COLO829 (cell line): ENCODE measurements at places on chromosomes 11 and 22.

DNA sequence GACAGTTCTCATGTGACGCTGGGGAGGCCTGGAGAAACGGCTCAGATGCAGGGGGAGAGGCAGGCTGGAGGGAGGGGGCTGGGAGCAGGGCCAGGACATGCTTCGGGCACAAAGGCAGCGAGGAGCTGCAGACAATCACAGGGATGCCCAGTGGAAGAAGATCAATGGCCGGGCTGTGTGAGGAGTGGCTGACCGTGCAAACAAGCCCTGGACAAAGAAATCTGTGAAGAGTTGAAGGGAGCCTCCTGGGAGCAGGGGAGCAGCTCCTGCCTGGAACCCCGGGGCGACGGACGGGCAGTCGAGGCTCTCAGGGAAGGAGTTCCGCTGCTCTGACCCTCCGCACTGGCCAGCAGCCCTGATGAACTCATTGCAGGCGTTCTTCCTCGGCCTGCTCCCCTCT is 126.7 kb upstream of the B3GAT1 start:
- no peak for DNase-seq

DNA sequence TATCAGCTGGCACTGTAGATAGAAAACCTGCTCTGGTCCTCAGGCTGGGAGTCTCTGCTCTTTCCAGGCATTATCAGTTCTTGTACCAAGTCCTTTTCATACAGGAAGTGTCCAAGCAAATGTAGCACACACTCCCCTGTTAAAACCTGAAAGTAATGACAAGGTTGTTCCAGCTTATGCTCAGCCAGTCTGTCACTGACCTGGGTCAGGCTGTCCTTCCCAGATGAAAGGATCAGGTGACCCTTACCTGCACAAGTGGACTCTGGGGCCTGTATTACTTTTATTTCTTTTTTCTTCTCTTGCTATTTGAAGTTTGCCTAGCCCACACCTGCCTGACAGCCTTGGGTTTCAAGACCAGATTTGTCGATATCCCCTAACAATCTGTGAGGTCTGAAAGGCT is 156.3 kb upstream of the SESN3 start:
- no peak for DNase-seq

DNA sequence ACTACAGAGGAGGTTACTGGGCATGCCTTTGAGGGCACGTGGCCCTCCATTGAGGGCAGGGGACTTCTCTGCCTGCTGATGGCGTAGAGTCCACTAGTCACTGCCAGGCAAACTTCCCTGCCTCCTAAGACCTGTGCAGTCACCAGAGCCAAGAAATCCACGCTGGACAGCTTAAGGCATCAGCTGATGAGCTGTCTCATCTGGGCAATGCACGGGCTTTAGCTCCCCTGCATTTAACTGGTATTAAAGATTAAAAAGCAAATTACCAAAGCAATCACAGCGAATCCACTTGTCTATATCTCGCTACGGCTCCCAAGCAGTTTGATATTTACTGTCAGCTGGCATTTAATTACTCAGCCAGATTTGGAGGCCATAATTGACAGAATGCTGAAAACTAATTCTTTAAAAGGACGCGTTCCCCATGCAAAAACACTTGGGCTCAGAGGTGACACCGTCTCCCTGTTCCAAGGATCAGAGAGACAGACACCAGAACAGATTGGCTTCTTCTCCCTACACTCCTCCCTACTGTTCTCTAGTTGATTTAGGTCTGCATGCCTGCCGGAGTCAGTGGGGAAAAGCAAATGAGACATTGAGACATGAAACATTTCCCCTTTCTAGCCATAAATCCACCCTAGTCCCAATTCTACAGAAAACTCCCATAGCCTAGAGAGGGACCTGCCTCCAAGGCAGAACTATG is 68.5 kb downstream of the SPATA19 start:
- no peak for DNase-seq

DNA sequence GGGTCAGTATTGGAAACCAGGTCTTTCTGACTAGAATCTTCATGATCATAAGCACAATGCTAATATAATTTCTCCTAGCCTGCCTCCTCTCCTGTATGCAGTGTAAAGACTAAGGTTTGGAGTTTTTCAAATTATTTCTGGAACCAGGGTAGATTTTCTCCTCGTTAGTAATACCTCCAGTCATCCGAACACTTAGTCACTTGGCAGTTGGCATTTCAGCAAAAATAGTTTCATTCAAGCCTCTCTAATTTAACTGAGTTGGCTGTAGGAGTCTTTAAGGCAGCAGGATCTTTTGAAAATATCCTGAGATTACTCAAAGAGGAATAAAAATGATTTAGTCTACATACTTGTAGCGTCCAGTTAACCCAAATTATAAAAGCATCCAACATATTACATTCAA is 6.3 kb downstream of the TYR start:
- DNase-seq = no peak

DNA sequence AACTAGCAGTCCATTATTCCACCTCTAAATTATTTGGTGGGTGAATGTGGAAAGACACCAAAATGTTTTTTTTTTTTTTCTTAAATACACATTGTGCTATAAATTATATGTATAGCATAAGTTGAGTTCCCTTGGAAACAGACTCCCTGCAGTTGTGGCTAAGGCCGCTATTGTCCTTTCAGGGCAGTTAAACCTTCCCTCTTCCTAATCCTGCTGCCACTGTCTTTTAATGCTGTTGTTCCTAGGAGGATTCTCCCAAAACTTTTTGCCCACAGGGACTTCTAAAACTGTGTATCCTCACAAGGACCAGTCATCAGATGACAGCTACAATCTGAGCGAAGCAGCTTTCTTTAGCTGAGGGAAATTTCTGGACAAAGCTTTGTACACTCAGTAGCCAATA is 478.9 kb upstream of the CHORDC1 start:
- DNase-seq = no peak

DNA sequence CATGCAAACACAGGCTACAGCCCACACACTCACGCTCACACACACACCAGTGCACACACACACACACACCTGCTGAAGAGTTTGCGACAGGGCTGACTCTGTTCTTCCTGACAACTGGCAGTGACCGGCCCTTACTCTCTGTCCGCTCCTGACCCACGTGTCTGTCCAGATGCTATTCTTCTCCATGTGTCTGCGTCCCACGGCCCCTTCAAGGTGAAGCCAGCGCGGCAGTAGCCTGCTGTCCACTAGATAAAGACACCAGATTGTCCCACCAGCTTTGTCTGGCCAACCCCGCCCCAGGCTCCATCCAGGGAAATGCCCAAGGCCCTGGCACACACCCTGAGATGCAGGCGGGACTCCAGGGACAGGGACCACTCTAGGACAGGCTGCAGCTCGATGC is 713.9 kb downstream of the BRD1 start:
- no peak for DNase-seq

- peak; percentile 45 for DNase-seq
Observed at GRCh38 chr11:100808904-100809491, 121.9 kb downstream of the ARHGAP42 start.

- no peak for DNase-seq
Observed at GRCh38 chr11:24593332-24593731, 96.5 kb downstream of the LUZP2 start.

- DNase-seq = no peak
Observed at GRCh38 chr11:68021167-68021787, 9.2 kb upstream of the NDUFS8 start.

DNA sequence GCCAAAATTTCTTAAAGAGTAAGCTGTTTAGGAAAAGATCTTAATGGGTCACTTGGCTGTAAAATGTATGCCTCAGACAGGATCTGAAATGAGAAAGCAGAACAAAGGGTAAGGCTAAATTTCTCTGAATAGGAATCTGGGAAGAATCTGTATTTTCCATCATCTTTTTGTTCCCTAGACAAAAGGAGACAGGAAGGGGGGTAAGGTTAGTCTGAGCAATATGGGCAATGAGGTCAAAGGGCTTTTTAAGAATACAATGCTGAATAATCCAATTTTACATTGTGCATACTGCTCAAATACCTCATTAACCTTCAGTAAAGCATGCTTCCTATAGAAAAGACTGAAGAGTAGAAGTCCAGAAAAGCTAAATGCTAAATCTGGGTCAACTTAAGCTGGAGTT is 34.6 kb downstream of the CLDN25 start:
- DNase-seq = no peak
